NCI-H2107 (cell line): ENCODE measurements at places on chromosomes 7 and 10.
A peak's percentile ranks its signal among the peaks of the same experiment; 100 is the strongest.

GRCh38 chr10:21336476-21337170 lies 188.9 kb downstream of the SKIDA1 start:
- no peak for DNase-seq

GRCh38 chr7:28576656-28577055 lies 164.3 kb downstream of the CREB5 start:
- DNase-seq: no peak

GRCh38 chr10:8350250-8350967 lies 295.9 kb downstream of the GATA3 start:
- DNase-seq: no peak

GRCh38 chr7:44172803-44173424 lies 16.3 kb downstream of the GCK start:
- peak; percentile 71 for DNase-seq

DNA sequence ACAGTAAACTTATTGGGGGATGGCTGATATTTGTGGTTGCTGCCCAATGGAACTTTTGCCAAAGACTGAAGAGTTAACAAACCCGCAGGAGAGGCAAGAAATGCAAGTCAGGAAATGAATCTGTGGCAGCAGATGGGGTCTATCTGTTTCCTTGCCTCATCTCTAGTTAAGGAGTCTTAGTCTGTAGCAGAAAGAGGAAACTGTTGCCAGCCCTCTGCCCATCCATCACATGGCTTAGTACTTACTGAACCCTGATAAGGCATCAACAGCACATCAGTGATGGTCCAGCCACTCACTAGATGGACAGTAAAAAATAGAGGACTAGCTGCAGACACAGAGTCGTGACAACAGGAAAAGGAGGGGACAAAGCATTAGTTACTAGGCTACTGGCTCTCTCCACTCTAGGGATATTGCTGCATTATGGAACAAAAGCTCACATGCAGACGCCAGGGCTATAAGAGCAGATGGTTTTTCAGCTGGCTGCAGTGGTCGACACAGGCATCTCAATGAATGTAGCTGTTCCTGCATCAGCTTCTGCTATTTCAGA lies 614.7 kb downstream of the PARD3 start:
- DNase-seq: no peak

- no peak for DNase-seq
These were observed 43.7 kb downstream of the KCNMA1 start for GRCh38 chr10:77593771-77594470.

GRCh38 chr10:60816628-60817397 lies 38.5 kb downstream of the CDK1 start:
- peak; percentile 23 for DNase-seq

GRCh38 chr10:22437620-22438588 lies 92.6 kb downstream of the SPAG6 start:
- DNase-seq: peak; percentile 4

DNA sequence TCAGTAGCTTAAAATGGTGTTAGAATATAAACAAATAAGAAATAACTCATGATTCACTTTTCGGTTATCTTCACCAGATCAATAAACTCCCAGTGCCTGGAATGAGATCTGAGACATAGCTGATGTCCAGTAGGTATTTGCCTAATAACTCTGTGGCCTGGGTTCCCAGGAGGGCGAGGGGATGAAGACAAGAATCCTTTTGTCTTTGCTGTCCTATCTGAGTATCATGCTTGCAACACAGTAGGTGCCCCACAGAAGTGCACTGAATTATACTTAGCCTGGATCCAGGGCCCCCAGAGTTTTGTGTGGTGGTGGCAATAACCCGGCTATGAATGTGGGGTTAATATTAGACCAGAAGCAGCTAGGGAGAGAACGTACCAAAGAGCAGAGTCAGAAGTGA lies 350.1 kb upstream of the AOAH start:
- no peak for DNase-seq

GRCh38 chr7:28132959-28133870 lies 47.4 kb downstream of the JAZF1 start:
- DNase-seq: no peak

GRCh38 chr7:105738133-105738532 lies 138.3 kb downstream of the ATXN7L1 start:
- DNase-seq: no peak

- DNase-seq: no peak
These were observed 316.7 kb upstream of the TPK1 start for GRCh38 chr7:145152589-145152988.

GRCh38 chr7:26954951-26955350 lies 90.6 kb upstream of the SKAP2 start:
- DNase-seq: no peak

GRCh38 chr7:129013048-129013724 lies 41.7 kb downstream of the TNPO3 start:
- DNase-seq: no peak

DNA sequence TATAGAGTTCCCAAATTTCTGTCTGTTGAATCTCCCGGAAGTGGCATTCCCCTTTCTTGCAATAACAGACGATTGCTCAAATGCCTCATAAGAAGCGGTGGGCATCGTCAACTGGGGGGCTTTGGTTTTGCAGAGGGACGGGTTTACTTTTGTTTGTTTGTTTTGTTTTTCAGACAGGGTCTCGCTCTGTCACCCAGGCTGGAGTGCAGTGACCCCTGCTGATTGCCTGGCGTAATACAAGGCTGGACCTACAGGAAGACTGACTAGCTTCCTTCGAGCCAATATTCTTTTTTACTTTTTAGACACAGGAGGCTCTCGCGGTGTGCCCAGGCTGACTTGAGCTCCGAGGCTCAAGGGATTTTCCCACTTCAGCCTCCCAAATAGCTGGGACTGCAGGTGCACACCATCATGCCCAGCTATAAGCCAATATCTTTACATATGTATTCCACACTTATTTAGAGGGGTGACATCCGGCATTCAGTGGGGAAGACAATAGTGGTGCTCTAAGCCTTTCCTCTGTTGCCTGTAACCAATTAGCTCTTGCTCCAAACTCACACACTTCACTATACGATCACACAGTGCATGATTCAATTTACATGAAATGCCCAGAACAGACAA lies 58.1 kb downstream of the FHIP2A start:
- DNase-seq: no peak

DNA sequence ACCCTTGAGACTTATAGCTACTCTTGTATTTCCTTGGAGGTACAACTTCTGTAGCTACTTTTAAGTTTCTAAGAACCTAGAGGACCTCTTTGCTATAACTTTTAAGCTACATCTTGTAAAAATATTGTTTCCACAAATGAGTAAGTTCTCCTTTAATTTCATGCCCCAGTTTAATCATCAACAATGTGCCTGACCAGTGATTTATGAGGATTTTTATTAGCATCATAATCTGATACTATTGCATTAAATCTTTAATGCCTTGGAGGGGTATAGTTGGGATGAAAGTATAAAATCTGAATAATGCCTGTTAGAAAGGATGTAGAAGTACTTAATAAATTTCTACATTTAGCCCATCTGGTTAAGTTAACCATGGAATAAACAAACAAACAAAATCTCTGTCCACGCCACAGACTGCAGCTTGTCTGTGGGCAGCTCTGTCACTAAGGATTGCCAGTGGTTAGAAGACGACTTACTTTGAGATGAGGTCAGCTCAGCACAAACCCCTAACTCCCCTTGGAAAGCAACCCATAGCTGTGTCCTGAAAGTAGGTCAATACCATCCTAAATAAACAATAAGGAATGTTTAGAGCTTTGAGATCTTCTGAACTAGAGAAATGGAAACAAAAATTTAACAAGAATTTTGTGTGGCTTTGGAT lies 18.3 kb downstream of the UBE2D1 start:
- no peak for DNase-seq

GRCh38 chr10:119538632-119539358 lies 3.7 kb downstream of the RGS10 start:
- DNase-seq: no peak

GRCh38 chr10:6755781-6756460 lies 175.8 kb upstream of the PRKCQ start:
- DNase-seq: no peak

GRCh38 chr7:124489925-124490324 lies 275.7 kb downstream of the GPR37 start:
- no peak for DNase-seq

GRCh38 chr10:1938317-1938716 lies 201.0 kb upstream of the ADARB2 start:
- DNase-seq: no peak

DNA sequence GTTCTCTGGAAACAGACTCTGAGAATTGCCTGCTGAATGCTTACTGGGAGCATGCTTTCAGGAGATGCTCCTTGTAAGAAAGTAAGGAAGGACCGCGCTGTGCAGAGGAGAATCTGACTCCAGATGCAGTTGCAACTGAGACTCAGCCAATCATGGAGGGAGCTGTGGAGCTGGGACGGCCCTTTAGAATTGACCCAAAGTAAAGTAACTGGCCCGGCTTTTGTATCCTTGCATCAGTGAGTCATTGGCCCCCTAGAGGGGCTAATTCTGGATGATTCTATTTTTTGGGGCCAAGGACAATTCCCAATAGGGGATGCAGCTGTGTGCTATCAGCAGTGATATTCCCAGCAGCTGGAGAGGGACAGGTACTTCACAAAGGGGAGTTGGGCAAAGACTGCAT lies 170.4 kb downstream of the PTEN start:
- DNase-seq: no peak

- DNase-seq: no peak
These were observed 365.9 kb downstream of the REEP3 start for GRCh38 chr10:63887023-63887589.

- DNase-seq: no peak
These were observed 137.0 kb downstream of the CD36 start for GRCh38 chr7:80775482-80775881.

GRCh38 chr10:8396675-8397074 lies 342.2 kb downstream of the GATA3 start:
- DNase-seq: no peak

- no peak for DNase-seq
These were observed 52.8 kb downstream of the C10orf105 start for GRCh38 chr10:71666639-71667386.

- DNase-seq: no peak
These were observed 19.0 kb upstream of the C10orf71 start for GRCh38 chr10:49280001-49280408.

- no peak for DNase-seq
These were observed 170.7 kb upstream of the PLPP4 start for GRCh38 chr10:120286280-120286679.

- no peak for DNase-seq
These were observed 68.0 kb downstream of the TRIL start for GRCh38 chr7:28890137-28890536.

DNA sequence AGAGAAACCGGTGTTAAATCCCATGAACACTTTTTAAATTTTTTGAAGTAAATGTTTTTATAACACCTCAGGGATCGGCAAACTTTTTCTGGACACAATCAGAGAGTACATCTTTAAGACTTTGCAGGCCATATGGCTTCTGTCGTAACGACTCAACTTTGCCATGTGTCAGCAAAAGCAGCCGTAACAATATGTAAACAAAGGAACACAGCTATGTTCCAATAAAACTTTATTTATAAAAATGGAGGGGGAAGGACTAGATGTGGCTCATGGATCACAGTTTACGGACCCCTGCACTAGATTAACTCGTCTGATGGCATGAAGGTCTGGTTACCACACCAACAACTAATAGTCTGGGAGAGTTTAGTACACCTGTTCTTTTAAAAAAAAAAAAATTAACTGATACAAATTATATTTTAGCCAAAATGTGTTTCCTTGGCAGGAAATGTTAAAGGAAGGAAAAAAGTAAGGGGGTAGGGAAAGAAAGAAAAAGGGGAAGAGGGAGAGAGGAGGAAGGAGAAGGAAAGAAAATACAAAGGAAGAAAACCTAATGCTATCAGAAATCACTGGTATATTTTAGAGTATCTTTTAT lies 50.2 kb downstream of the ABI1 start:
- no peak for DNase-seq

DNA sequence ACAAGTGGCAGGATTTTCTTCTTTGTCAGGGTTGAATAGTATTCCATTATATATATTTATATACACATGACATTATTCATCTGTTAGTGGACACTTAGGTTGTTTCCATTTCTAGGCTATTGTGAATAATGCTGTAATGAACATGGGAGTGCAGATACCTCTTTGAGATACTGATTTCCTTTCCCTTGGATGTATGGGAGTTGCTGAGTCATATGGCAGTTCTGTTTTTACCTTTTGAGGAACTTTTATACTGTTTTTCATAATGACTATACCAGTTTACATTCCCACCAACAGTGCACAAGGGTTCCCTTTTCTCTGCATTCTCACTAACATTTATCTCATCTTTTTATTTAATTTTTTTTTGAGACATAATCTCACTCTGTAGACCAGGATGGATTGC lies 1.8 kb upstream of the CLCN1 start:
- no peak for DNase-seq

GRCh38 chr10:131802996-131803395 lies 97.8 kb upstream of the PPP2R2D start:
- no peak for DNase-seq

DNA sequence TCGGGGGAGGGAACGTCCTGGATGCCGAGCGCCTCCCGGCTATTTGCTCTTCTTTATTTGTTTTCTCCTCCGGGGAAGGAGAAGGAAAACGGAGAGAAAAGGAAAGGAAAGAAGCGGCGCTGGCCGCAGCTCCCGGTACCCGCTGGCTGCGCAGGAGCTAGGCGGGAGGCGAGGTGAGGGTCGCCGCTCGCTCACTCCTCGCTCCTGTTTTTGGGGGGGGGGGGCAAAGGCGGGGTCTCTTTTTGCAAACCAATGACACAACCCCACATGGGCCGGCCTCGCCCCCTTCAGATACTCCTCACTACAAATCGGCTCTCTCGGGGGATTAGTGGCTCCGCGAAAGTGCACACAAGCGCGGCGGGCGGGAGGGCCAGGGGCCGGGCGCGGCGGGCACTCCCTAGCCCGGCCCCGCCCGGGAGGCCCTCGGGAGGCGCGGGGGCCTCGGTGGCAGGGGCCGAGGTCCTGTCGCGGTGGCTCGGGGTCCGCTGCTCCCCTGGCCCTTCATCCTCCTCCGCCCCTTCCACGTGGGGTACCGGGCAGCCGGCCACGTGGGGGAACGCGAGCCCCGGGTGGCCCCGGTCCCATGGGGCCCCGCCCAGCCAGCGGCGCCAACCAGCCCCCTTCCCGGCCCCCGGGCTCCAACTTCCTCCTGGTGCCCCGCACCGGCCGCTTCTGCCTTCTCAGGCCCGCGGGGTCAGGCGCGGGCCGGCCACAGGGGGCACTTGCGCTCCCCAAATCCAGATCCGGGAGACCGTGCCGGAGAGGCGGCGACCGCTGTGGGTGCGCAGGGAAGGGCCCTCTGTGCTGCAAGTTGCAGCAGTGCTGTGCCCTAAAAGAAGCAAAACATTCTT lies 718 bp upstream of the CTBP2 start:
- DNase-seq: no peak

DNA sequence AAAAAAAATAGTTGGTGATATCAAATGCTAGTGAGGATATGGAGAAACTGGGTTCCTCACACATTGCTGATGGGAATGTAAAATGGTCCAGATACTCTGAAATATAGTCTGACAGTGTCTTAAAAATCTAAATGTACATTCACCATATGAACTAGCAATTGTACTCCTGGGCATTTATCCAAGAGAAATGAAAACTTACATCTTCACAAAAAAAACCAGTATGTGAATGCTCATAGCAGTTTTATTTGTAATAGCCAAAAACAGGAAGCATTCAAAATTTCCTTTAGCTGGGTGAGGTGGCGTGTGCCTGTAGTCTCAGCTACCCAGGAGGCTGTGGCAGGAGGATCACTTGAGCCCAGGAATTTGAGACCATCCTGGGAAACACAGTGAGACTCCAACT lies 2.1 kb upstream of the SSC4D start:
- DNase-seq: no peak

GRCh38 chr7:37765872-37766525 lies 82.4 kb upstream of the NME8 start:
- no peak for DNase-seq
